ENCODE measurements at places on chromosomes 2 and 18.

GRCh38 chr18:50334546-50335152, 40.2 kb upstream of the SKA1 start:
- no peak for DNase-seq

- no peak for DNase-seq
These were observed 74.2 kb downstream of the OTX1 start for GRCh38 chr2:63124850-63125249.

GRCh38 chr2:55519938-55520885, 694 bp downstream of the CFAP36 start:
- no peak for DNase-seq

DNA sequence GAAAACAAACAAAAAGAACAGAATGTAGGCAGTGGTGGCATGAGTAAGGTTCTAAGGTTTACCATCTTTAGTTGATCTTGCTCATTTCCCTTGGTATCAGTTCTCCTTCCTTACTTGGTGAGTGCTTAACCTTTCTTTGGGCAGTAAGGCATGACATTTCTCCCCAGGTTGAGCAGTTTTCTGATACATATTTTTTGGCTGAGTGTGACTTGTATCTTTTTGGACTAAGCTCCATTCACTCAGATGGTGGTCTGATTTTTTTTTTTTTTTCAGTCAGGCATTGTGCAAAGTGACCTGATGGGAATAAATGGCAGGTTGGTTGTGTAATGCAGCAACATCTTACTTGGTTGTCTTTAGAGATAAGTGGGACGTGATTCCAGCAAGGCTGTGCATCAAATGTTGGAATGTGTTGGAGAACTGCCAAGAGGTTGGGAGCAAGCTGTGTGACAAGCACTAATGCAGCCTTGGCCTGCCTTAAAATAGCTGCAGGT, 15.1 kb downstream of the SPTBN1 start:
- no peak for DNase-seq

DNA sequence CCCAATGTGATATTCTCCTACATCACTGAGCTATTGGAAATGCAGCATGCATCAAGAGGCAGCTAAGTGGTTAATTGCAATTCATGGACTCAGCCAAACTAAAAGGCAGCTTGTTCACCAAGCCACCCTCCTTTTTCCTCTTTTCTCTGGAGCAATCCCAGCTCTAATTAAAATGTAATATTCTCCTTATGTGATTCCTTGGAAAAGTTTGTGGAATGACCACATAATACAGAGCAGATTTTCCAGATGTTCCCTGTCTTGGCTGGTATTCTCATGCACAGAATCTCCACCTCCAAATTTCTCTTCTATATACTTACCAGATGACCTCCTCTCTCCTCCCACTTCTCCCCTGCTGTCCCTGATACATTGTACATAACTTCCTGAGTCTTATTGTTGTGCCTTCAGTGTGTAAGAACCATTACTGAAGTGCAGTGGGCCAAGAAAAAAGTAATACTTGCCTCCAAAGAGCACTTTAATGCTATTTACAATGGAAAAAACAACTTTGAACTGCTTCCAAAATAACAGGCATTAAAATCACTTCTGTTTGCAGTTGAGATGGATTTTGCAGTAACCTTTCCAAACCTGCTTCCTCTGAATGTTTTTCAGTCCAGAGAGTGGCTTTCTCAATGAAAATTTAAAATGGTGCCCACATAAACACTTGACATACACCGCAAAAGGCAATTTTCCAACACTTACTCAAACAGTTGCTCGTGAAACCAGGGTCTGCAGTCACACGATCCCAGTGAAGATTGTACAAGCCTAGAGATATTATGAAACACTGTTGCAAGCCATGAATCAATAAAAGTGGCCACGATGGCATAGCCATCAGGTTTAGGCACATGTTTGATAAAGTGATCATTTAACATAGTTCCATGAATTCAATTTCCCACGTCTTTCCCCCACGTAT, 258.0 kb downstream of the MTX2 start:
- DNase-seq = no peak

DNA sequence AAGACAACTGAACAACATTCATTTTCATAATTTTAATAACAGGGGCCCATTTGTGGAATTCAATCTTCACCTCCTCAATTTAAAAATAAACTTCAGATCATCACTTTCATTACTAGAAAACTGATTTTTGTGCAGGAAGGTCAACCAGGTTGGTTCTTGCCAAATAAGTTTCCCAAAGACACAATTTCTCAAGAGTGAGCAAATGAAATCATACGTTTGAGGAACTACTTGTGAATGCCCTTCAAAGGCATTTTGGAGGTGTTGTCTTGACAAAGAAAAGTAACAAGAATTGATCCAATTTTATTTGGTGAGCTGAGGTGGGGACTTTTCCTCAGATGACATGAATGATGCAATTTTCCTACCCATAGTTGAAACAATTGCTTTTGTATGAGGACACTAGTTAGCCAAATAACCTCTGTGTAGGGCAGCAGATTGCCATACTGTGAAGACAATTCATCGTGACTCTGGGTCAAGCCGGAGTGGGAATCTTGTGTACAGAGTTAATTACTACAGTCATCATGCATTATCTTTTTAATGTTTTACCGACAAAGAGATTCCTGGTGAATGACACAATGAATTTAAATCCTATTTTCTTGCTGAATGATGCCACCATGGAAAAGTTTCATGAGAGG, 121.8 kb downstream of the TGFA start:
- no peak for DNase-seq

DNA sequence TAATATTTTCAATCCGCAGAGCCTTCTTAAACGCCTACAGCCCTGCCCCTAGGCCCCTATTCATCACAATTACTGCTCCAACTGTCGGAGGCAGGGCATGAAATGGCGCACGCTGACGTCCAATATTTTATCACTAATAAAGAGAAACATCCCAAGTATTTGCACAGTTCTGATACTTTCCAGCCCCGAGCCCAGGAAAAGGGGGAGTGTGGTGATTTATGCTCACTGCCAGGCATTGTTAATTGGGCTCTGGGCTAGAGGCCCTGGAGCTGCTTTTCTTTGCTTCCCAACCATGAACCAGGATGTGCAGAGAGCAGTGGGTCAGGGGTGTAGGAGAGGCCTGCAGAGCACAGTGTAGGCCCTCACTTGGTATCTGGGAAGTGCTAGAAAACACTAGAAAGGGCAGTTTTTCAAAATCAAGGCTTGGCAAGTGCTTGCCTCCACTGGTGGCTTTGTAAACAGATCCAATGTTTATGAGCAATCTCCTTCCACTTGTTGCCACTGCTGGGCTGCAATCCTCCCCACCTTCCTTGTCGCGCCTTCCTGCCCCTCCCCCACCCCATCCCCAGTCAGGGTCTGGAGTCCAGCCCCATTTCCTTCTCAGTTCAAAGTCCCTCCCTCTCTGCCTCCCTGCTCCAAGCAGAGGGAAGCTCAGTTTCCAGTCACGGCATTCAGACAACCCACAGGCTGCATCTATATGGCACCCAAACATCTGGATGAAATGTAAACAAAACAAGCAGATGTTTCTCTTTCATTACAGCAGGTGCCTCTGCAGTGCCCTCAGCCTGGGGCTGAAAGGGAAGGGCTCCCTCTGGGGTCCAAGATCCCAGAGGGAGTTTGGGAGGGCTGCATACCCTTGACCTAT, 83.9 kb upstream of the PKDCC start:
- no peak for DNase-seq

GRCh38 chr2:218223046-218223445, 6.1 kb downstream of the ARPC2 start:
- no peak for DNase-seq

DNA sequence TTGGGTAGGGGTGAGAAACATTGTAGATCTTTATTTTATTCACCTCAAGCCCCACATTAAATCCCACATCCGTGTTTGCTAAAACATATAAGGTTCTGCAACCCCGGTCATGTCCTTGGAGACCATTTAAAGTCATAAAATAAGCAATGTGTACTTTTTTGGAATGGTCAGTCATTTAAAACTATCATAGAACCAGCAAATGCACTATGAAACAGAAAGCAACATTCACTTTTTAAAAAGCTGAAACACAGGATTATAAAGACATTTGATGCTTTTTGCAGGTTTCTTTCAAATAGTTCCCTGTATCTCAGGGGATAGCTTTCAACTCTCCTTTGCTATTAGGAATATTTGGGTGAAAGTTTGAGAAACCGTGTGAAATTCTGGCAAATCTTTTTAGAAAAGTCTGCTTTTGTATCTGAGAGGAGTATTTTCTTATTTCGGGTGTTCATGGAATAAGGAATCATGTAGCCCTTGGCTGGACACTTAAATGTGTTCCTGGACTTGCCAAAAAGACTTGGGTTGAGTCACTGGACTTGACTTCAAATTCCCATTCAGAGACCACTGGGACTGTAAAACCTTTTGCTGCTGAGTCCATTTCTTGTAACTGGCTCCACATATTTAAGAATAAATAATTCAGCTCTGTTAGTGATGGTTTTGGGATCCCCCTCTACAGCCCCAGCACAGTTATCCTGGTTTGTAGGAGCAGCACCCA, 5.9 kb upstream of the CETN1 start:
- no peak for DNase-seq

GRCh38 chr2:157777427-157777826, 98.7 kb downstream of the ACVR1 start:
- DNase-seq = no peak
